Foreskin fibroblast (primary cell): ENCODE measurements at places on chromosomes 2 and 18.

DNA sequence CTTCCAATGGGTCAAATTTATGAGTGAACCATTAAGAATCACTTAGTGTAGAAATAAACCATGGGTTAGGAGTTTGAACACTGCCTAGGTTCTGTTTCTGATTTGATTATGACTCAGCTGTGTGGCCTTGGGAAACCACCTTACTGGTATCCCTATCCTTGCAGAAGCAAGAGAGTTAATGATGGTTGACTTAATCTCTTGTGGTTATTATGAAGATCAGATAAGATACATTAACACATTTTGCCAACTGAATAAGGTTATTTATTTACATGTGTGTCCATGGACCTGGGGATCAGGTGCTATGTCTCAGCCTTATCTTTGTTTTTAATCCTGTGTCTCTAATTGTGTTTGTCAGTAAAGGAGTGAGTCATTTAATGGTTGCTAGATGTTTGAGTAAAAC is 5.4 kb upstream of the KCNJ13 start:
- peak; percentile 74 for DNase-seq

DNA sequence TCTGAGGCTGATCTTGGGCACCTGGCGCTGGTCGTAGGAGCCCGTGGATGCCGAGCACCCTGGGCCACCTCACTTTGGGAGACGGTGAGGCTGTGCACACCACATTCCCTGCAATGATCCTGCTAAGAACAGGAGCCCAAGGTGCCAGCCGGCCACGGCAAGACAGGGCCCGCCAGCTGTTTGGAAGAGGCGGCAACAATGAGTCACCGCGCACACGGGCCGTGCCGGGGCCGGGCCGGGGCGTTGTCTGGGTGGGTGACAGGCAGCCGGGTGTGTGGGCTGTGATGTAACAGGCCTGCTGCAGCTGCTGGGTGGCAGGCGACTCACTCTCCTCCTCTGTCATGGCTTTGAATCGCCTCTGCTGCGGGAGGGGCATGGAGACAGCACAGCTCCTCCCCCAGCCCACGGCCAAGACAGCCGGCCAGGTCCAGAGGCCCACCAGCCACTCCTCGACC is 49.7 kb upstream of the ODC1 start:
- peak; percentile 90 for DNase-seq

DNA sequence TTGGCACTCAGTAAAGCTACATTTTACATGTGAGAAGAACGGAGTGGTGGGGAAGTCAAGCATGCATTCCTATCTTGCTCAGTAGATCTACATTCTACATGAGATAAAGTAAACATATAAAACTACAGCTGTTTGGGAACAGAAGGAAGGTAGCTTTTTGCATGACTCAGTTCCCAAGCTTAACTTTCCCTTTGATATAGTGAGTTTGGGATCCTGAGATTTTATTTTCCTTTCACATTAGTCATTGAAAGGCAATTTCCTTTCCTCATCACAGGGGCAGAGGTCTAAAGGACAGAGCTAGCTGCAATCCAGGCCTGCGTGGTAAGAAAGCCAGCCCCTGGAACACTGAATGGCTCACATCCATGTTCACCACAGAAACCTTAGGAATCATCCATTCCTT is 257.2 kb downstream of the SRBD1 start:
- peak; percentile 97 for DNase-seq

GRCh38 chr2:85438201-85439024 is 19.9 kb downstream of the SH2D6 start:
- DNase-seq, result no peak

DNA sequence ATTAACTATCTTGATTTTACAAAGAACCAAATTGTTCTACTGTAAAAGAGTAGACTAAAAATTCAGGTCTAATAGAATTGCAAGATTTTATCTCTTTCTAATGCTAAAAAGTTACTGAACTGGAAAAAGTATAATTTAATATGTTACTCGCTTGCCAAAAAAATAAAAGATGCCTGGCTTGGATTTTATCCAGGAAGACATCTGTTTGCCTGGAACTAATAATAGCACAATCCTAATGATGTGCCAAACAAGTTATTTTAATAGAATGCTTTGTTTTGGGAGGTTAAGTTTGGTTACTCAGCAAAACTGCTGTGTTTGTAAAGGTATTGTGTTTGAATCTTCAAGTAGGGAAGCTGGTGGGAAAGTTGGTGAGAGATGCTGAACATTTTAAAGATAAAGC is 19.4 kb upstream of the ZSWIM2 start:
- peak; percentile 25 for DNase-seq
